SK-N-SH treated with all-trans-retinoic acid at 6 μM for 48 hours (cell line): ENCODE measurements at places on chromosomes 13 and 19.

GRCh38 chr13:52994051-52994450 is 34.6 kb upstream of the OLFM4 start:
- no peak for ATAC-seq

GRCh38 chr13:62512194-62513141 is 1096.8 kb upstream of the PCDH20 start:
- peak; percentile 91 for ATAC-seq

DNA sequence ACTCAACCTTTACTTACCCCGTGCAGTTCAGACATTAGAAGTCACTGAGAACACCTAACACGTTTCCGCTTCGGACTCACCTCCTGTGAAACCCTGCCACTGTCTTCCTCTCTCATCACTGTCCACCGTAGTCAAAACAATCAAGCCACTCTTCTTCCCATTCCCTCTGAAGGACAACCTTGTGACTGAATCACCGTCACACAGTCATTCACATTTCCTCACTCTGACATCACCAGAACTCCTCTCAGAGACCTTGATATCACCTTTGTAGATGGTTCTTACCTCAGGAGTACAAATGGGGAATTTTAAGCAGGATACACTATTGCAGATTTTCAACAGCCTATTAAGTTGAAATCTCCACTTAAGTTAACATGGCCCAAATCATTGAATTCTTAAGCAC is 1.3 kb upstream of the KBTBD6 start:
- no peak for ATAC-seq

DNA sequence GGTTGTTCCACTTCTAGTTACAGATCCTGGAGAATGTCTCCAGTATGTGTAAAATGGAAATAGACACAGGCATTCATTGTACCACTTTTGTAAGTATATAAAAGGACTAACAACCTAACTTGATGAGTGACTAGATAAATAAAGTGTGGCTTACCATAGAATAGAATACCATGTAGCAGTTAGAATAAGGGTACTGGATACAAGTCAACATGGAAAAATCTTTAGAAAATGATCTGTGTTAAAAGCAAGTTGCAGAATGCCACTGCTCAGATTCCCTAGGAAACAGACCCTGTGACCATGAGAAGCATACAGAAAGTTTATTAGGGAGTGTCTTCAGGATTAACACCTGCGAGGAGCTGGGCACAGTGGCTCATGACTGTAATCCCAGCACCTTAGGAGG is 25.9 kb upstream of the RNASEH2B start:
- ATAC-seq, result no peak

- no peak for ATAC-seq
Measured at GRCh38 chr13:75079226-75079625, 402.7 kb downstream of the TBC1D4 start.
